Astrocyte (in vitro differentiated cells and primary cell): ENCODE measurements at places on chromosomes 7 and 10. TPM values are rescaled to one million over a fixed set of nuclear protein-coding genes. Genes with fewer than 3 reads are reported as not detected.
A peak's percentile ranks its signal among the peaks of the same experiment; 100 is the strongest.

- H3K4me1 ChIP-seq, result no peaks in the 10 kb centered on the region
- H3K27ac ChIP-seq, result no peak overlapping the region
- DNase-seq, result no peak
- no peaks in the 10 kb centered on the region for H3K36me3 ChIP-seq
- H3K4me3 ChIP-seq, result no peak overlapping the region
- no peaks in the 10 kb centered on the region for H3K27me3 ChIP-seq
Measured at GRCh38 chr7:104652434-104652833, 324.0 kb downstream of the LHFPL3 start.

- H3K4me3 ChIP-seq, result no peak overlapping the region
- no peaks in the 10 kb centered on the region for H3K36me3 ChIP-seq
- H3K27ac ChIP-seq, result no peak overlapping the region
Measured at GRCh38 chr10:103932971-103933370, 15.0 kb upstream of the STN1 start.

- H3K4me1 ChIP-seq, result peaks cover 15% of the 10 kb centered on the region
- H3K4me3 ChIP-seq, result peak overlapping the region; percentile 98
- H3K27me3 ChIP-seq, result no peaks in the 10 kb centered on the region
- H3K36me3 ChIP-seq, result peaks cover 15% of the 10 kb centered on the region
- H3K27ac ChIP-seq, result peak overlapping the region; percentile 99
- no peak for DNase-seq
Measured at GRCh38 chr10:125823663-125824251, 411 bp downstream of the BCCIP start.

The MKX gene
- 3.5 and 3.9 TPM in 2 replicates for total RNA-seq

The FAS gene
- total RNA-seq, result 32.3 and 32.6 TPM in 2 replicates
